NCI-H2081 (cell line): ENCODE measurements at places on chromosomes 1 and 21.

GRCh38 chr1:10593750-10594149, 119.0 kb downstream of the PEX14 start:
- DNase-seq = no peak

DNA sequence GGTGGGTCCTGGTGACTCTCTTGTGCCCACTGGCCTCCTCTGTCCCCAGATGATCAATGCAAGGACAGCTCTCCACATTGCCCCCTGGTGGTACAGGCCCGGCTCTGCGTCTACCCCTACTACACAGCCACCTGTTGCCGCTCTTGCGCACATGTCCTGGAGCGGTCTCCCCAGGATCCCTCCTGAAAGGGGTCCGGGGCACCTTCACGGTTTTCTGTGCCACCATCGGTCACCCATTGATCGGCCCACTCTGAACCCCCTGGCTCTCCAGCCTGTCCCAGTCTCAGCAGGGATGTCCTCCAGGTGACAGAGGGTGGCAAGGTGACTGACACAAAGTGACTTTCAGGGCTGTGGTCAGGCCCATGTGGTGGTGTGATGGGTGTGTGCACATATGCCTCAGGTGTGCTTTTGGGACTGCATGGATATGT, 10.8 kb downstream of the ADAMTSL4 start:
- DNase-seq = peak; percentile 82

- no peak for DNase-seq
Measured at GRCh38 chr21:33070998-33071769, 1.2 kb downstream of the OLIG1 start.

DNA sequence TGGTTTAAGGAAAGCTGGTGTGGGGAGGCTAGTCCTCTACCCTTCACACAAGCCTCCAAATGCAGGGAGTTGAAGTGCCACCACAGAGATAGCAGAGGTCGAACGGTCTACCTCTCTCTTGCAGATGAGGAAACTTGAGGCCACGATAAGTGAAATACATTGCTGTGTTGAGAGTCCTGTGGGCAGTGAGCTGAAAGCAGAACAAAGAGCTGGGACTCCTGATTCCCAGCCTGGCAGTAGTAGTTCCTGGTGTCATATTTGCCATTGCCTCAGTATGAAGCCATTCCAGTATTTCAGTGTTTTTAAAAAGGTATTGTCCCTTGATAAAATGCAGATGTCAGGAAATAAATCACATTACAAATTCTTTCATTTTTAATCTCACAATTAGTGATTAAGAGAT, 28.6 kb downstream of the AK4 start:
- DNase-seq = no peak

GRCh38 chr1:10814976-10815857, 18.8 kb upstream of the CASZ1 start:
- peak; percentile 13 for DNase-seq

DNA sequence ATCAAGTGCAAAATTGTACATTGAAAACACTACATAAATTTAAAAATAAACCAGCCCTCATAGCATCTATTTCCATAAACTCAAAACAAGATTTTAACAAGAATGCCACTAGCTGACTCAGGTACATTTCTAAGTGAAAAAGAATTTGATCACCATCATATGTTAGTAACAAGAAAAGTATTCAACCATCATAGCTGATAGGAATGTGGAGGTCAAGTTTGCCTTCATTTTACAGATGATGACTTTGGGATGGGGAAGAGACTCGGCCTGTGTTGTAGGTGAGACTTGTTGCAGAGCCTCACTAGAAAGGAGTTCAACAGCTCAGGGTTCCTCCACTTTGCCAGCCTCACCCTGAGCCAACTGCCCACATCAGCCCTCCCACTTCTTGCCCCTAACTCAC, 318.8 kb upstream of the FAM78B start:
- DNase-seq = no peak

DNA sequence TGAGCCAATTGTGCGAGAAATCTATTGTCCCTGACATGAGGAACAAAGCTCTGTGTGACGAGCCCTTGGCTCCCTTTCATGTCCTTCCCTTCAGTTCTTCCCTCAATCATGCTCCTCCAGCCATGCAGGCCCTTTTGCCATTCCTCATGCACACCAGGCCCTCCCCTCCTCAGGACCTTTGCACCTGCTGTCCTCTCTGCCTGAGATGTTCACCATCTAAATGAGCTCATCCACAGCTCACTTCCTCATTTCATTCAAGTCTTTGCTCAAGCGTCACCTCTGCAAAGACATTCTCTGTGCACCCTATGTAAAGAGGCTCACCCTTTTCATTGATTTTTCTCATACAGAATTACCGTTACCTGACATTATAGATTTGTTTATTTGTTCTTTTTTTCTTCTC, 43.7 kb downstream of the C8B start:
- DNase-seq = no peak

- DNase-seq = peak; percentile 38
Measured at GRCh38 chr1:43901196-43901961, 32.2 kb upstream of the ARTN start.

DNA sequence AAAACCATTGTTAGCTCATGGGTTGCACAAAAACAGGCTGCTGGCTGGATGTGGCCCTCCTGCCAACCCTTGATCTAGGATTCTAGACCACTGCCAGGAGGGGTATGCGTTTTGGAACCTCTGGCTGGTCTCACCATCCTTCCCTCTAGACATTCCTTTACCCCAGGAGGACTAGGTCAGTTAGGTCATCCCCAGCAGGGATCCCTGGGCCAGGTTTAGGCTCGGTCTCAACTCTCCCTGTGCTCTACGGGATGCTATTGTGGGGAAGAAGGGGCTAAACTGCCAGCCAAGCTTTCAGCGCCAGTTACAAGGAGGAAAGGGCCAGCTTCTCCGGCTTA, 22.7 kb downstream of the SLC2A1 start:
- no peak for DNase-seq

- no peak for DNase-seq
Measured at GRCh38 chr1:87814573-87814972, 485.9 kb downstream of the LMO4 start.

GRCh38 chr1:86419277-86419903, 4.6 kb upstream of the CLCA2 start:
- DNase-seq = peak; percentile 2

DNA sequence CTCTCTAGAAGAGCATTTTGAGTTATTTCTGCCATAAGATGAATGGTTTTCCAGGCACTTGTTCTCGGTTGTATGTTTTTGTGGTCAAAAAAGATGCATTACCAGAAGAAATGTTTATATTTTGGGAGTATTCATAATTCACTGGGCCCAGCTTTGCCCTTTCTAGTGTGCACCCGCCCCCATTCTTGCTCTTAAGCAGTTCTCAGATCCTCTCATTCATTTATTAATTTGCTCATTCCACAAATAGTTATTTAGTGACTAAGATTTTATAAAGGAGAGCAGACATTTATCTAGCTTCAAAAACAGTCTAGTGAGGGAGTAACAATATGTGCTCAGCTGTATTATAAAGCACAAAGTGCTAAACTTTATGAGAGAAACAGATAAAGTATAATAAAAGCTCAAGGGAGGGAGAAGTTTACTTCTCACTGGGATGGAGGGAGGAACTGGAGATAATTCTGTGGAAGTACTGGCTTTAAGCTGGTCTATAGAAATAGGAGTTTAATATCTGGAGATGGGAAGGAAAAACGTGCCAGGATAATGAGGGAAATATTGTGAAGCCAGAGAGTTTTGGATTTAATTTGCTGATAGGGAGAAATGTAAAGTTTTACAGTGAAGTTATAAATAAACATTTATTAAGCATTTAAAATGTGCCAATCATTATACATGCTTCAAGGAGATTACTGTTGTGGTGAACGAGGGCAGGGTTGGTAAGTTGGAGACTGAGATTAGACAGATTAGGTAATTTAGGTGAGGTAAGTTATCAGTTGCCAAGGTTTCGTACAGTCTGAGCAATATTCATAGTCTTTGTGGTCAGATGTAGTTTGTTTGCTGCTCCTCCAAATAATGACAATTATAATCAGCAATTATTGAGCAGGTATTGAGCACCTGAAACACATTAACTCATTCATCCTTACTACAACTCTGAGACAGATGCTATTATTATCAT, 9.1 kb upstream of the MACF1 start:
- no peak for DNase-seq

DNA sequence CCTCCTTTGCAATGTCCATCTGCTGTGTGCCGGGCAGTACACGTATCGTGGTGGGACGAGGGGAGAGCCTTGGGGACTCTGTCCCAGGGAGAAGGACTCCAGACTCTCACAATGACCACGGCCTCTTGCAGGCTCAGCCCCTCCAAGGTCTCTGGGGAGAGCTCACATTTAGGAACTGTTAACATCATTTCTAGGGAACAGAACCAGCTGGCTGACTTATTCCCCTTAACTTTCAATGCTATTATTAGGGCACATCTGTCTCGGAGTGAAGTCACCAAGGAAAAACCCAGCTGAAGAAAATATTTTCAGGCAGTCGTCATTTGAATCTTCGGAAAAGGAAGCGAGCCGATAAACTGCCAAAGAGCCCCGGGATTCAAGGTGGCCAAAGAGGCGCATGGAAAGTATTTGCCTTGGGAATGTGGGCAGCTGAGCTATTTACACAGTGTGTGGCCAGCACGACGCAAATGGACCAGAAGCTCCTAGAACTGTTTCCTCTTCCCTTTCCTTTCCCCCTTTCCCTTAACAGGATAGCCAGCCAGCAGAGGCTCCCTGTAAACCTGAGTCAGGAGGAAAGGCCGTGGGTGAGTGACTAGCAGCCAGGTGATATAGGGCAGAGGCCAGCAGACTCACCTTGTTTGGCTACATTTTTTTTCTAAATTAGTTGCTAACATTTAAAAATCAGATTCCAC, 74.5 kb downstream of the ITPKB start:
- no peak for DNase-seq
